ENCODE measurements at places on chromosomes 12 and 14.

- DNase-seq = no peak
These were observed 3.3 kb upstream of the JDP2 start for GRCh38 chr14:75424496-75424895.

DNA sequence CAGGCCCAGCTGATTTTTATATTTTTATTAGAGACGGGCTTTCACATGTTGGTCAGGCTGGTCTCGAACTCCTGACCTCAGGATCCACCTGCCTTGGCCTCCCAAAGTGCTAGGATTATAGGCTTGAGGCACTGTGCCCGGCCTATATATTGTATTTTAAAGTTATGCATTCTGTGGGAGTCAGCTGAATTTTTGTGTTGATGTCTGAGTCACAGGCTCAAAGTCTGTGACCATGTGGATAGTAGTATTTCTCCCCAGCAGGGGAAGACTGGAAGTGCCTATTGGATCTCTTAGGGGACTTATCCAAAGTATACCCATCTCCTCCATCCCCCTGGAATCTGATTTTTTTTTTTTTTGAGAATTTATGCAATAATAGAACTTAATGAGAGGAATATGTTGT lies 43.8 kb upstream of the ATF1 start:
- no peak for DNase-seq

- DNase-seq = no peak
These were observed 154.0 kb upstream of the NUDT4 start for GRCh38 chr12:93223440-93224426.

DNA sequence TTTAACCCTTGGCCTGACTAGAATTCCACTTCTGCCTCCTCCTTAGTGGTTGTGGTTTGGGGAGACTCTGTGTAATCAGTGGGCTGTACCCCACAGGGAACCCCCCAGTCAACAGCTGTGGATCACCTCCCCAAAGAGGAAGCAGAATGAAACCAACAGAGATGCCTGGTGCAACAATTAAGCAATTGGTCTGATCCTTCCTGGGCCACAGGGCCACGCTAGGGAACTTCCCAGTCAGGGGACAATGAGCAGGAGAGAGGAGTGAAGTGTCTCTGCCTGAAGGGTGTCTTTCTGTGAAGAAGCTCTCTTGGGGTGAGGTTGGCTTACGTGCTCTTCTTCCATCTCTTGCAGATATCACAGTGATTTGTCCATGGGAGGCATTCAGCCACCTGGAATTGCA lies 8.2 kb downstream of the PDE6H start:
- DNase-seq = no peak

DNA sequence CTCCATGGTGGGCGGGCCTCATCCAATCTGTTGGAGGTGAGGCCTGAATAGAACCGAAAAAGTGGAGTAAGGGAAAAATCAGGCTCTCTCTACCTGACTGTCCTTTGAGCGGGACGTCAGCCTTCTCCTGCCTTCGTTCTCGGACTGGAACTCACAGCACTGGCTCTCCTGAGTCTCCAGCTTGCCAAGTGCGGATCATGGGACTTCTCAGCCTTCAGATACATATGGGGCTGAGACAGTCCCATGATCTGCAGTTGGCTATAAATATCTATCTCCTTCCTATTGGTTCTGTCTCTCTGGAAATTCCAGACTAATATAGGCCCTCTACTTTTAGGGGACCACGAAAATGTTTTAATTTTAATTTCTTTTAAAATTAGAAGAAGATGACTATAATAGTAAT lies 29.7 kb upstream of the PLEK2 start:
- no peak for DNase-seq

- DNase-seq = no peak
These were observed 303.0 kb downstream of the NUAK1 start for GRCh38 chr12:105835580-105836241.

DNA sequence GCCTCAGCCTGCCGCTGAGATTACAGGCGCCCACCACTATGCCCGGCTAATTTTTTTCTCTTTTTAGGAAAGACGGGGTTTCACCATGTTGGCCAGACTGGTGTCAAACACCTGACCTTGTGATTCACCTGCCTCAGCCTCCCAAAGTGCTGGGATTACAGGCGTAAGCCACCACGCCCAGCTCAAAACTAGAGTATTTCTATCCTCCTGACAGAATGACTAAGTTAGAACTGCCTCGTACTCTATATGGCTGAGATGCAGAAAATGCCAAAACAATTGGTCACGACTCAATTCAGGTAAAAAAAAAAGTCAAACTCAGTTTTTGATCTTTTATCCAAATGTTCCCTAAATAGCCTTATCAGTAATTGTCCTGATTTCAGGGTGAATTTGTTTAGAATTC lies 11.1 kb downstream of the AKAP5 start:
- no peak for DNase-seq

GRCh38 chr14:50943943-50944646 lies at the start of gene PYGL:
Gene PYGL, minus strand, starts transcription at chr14:50944483. Its CDS starts 80 bp downstream, at chr14:50944403.
- DNase-seq = peak; percentile 23

DNA sequence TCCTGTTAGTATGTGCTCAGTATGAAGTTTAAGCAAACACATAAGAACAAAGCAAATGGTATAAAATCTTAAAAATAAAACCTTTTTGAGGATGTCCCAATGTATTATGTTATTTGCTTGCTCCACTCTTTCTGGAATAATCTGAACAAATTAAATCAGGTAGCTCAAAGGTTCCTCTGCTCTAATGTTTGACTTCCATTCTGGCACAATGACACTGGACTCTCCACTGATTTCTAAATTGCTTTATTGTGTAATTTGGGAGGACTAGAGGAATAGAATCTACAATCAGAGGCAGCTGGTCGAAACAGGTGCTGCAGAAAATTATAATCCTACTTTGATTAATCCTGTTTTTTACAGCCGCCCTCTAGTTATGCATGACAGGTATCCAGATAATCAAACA lies 523.7 kb upstream of the FOXG1 start:
- DNase-seq = peak; percentile 65

DNA sequence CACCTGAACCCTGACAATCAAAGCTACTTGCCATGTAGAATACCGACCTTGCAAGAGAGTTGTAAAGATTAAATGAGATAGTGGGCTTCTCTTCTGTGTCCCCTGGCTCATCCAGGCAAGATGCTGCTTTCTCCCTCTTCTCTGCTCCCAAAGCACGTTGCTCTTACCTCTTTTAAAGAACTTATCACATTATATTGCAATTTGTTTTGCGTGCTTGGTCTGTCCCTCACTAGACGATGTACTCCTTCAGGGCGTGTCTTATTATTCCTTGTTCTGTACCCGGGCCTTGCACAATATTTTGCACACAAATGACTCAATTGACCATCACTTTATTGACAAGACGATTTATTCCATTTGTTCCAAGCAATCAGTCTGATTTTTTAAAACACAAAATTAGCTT lies 3.3 kb downstream of the DCN start:
- no peak for DNase-seq

DNA sequence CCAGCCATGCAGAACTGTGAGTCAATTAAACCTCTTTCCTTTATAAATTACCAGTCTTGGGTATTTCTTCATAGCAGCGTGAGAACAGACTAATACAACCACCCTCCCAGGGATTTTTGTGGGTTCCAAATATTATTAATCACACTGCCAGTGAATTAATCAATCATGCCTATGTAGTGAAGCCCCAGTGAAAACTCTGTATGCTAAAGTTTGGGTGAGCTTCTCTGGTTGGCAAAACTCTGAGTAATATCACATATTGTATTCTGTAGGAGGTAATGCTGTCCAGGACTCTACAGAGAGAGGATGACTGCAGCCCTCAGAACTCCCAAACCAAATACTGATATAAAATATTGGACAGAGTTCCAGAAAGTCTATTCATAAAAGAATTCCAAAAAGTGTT lies 216.9 kb downstream of the RPAP3 start:
- DNase-seq = no peak

GRCh38 chr12:55843431-55843830 lies 695 bp upstream of the MMP19 start:
- DNase-seq = no peak

DNA sequence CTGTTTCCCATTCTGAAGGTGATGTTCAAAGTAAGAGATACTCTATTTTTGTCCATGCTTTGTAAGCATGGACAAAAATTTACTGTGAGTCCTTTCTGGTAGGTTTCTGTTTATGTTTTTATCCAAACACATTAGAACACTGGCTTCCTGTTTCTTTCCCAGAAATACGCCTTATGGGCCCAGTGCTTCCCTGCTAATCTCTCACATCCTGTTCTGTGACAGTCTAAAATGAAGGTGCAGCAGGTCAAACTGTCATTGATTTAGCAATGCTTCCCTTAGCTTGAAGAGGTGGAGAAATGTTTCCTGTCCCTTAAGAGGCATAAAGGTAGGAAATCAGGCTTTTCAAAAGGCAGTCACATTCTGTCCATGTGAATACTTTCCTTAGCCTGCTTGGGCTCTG lies 305.6 kb downstream of the RPS29 start:
- no peak for DNase-seq

- DNase-seq = no peak
These were observed 35.3 kb downstream of the CAPS2 start for GRCh38 chr12:75294797-75295196.

GRCh38 chr14:89013698-89014568 lies 189.5 kb downstream of the TTC8 start:
- peak; percentile 67 for DNase-seq

GRCh38 chr14:100796946-100797345 lies 29.0 kb upstream of the MEG3 start:
- no peak for DNase-seq
